D341Med (cell line): ENCODE measurements at places on chromosomes 13 and 19.

DNA sequence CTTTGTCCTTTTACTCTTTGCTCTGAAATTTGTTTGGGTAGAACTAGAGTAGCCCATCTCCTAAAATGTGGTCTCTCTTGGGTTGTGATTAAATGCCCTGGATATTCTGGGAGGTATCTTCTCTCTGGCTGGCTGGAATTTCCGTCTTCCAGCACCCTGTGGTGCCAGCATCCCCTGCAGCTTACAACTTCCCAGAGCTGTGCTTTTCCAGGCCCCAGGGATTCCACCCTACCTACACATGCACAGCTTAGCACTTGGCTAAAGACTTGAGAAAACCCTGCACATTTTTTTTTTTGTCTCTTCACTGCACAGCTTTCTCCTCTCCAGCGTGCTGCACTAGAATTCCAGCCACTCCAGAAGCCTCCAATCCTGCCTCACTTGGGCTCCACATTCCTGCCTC is 334.7 kb downstream of the IRS2 start:
- DNase-seq = no peak

DNA sequence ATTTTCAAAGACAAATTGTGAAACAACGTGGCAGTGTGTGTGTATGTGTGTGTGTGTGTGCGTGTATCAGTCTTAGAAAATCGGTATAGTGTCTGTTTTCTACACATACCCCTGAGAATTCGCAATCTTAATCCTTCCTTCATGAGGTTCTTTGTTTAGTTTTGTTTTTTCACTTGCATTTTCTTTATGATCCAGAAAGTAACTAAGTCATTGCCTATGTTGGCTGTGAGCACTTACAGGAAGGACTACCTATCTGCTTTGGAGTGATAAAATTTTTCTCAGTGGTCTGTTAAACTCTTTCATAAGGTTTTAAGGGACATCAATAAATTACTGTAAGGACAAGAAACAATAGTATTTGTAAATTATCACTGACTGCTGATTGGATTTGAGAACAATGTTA is 1587.1 kb downstream of the PCDH9 start:
- DNase-seq = no peak

- no peak for DNase-seq
Observed at GRCh38 chr13:98599502-98600328, 22.8 kb upstream of the STK24 start.

GRCh38 chr13:23081220-23081619 is 99.6 kb upstream of the SGCG start:
- no peak for DNase-seq

DNA sequence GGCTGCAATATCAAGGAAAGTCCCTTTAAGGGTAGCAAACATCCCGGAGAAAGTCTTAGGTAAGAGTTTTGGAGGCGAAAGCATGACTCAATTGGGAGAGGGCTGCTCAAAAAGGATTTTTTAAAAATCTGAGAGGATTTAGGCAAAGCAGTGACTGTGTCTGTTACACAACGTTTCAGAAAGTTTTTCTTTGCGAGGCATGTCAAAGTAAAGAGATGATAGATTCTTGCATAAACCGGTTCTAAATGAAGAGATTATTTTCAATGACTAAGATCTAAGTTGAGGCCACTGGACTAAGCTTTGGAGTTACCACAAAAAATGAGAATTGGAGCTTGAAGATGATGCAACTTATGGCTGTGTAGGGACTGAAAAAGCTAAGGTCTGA is 43.7 kb upstream of the ENOX1 start:
- DNase-seq = no peak

DNA sequence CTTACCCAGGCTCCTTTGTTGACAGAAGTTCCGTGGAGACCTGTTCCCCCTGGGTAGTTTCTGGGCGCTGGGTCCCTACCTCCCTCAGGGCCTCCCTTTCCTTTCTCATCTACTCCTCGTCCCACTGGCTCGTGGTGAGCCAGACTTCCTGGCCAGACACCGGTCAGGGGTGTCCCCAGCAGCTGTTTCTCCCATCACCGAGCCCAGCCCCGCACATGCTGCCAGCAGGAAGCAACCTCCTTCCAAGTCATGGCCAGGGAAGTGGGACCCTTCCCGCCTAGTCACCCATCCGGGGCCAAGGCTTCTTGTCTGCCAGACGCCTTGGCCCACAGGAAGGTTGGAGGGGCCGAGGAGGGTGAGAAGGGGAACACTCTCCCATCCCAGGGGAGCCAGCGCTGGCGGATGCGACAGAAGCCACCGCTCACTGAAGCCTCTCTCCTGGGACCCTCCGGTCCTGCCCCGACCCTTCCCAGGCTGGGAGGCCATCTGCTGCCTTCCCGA is 5.7 kb downstream of the PAK4 start:
- DNase-seq = peak; percentile 80
